ENCODE measurements at places on chromosomes 13 and 19. TPM values are rescaled to one million over a fixed set of nuclear protein-coding genes. Genes with fewer than 3 reads are reported as not detected.

Gene PTGIR
- not detected for total RNA-seq

Gene LILRA5
- 0.63 TPM for total RNA-seq

Gene PSG11
- not detected for total RNA-seq

Gene CD33
- total RNA-seq, result 0.63 TPM

Gene PRTN3
- 0.94 TPM for total RNA-seq

Gene DACH1
- 7.8 TPM for total RNA-seq
